ENCODE measurements at places on chromosomes 16 and 17.

DNA sequence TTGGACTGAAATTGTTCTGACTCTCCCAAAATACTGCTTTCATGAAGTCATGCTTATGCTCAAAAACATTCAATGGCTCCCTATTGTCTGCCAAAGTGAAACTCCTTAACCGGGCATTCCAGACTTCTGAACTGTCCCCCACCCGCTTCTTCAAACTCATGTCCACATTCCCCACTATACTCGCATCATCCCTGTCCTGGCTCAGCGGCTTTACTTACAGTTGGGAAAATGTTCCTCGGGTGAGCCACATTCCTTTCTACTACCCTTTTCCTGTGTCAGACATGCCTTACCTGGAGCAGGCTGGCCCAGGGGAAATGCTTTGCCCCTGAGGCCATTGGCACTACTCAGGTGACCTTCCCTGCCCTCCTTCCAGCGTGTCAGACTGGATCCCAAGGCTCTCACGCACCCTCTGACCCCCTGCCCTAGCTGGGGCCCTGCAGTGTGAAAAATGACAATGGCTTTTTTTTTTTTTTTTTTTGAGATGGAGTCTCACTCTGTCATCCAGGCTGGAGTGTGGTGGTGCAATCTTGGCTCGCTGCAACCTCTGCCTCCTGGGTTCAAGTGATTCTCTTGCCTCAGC lies 5.3 kb downstream of the CYGB start:
- no peak for DNase-seq

GRCh38 chr16:50462793-50463507 lies 85.2 kb upstream of the NKD1 start:
- DNase-seq = no peak

- DNase-seq = no peak
These were observed 10.3 kb downstream of the KIFC3 start for GRCh38 chr16:57791893-57792461.

DNA sequence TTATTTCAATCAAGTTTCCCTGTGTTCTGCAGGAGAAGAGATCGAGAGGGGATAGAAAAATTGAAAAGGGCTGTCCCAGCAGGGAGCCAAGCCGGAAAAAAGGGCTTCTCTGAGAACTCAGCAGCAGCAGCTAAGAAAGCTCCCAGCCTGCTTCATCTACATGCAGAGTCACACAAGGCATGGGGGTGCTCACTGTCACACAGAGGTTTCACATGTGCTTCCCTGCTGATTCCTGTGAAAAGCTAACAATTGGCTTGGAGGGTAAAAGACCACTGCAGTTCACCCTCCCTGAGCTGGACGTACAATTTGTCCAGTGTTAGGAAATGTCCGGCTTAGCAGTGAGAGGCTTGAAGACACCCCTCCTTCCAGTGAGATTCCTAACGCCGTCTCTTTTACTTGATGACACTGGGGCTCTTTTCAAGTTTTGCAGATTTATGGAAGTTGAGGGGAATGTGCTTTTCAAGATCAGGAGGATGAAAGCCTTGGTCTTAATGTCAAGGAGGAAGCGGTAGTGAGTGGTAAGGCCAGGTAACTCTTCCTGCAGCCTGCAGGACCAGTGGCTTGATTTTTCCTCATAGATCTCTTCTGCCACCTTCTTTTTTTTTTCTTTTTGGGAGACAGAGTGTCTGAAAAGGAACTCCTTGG lies 85.6 kb downstream of the WNT3 start:
- DNase-seq = no peak

- no peak for DNase-seq
These were observed 29.9 kb upstream of the TNS4 start for GRCh38 chr17:40531051-40531991.
